ENCODE measurements at places on chromosomes 4 and X.

DNA sequence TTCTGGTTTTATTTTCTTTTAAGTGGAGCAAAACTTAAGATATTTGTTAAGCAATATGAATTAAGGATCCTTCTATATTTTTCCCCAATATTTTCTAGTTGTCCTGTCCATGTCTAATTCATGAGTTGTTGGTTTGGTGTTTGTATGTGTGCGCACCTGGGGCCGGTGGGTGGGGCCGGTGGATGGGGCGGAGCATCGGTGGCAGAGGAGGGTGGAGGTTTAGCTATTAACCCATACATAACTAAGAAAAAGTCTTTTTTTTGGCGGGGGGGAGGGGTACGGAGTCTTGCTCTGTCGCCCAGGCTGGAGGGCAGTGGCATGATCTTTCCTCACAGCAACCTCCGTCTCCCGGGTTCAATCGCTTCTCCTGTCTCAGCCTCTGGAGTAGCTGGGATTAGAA is 489.8 kb downstream of the PDGFC start:
- no peak for DNase-seq

GRCh38 chr4:77201857-77202256 is 44.9 kb downstream of the CCNG2 start:
- DNase-seq, result no peak

- DNase-seq, result no peak
Observed at GRCh38 chrX:123121241-123121640, 62.8 kb upstream of the GRIA3 start.

DNA sequence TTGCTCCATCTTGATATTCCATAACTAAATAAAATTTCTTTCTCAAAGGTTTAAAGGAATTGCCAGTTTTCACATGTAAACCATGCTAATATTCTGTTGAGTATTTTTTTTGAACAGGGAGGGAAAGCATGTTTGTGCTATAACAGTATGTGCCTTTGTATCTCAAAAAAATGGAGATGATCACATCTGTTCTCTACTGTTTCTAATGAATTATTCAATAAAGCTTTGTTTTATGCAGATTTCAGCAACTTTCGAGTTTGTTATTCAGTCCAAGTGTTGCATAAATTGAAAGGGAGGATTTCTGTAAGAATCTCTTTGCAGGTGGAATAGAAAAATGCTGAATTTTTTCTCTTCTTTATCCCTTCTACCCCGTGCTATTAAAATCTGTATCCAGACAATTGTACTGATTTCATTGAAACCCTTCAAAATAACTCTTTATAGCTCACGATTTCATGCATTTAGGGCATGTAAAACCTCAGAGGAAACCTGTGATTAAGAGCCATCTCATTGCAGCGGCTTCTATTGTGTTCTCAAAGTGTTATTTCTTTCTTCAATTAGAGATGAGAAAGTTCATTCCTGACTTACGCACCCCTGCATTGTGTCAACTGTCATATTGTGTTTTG is 42.1 kb downstream of the NEIL3 start:
- no peak for DNase-seq

GRCh38 chr4:140472156-140472555 is 25.9 kb downstream of the MGAT4D start:
- no peak for DNase-seq

DNA sequence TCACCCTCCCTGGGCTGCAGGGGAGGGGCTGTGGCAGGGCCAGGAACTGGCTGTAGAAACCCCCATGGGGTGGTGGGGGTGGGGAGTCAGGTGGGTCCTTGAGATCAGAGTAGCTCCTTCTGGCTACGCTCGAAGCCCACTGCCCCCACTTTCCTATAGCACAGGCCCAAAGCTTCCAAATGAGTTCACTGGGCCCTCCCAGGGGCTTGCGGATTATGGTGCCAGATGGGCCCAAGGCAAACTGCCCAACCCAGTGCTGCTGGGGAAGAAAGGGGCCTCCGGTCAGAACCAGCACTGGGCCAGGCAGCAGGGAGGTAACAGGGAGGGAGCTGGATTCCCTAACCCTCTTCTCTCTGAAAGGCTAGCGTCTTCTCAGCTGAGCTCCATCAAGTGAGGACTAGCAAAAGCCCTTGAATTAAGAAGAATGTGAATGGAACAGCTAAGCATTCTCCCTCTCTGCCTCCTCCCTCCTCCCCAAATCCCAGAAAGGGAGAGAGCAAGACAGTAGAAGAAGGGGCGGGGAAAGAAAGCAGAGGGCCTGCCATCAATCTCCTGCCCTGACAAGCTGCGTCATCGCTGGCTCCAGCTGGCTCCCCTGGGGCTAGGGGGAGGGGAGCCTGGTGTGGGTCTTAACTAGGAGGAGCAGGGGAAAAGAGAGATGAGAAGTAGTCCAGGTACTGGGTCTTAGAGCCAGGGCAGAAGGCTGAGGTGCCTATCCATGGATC is 34.7 kb downstream of the FRMPD3 start:
- no peak for DNase-seq

GRCh38 chr4:122666527-122667245 is 45.8 kb upstream of the IL21 start:
- DNase-seq, result peak; percentile 94

DNA sequence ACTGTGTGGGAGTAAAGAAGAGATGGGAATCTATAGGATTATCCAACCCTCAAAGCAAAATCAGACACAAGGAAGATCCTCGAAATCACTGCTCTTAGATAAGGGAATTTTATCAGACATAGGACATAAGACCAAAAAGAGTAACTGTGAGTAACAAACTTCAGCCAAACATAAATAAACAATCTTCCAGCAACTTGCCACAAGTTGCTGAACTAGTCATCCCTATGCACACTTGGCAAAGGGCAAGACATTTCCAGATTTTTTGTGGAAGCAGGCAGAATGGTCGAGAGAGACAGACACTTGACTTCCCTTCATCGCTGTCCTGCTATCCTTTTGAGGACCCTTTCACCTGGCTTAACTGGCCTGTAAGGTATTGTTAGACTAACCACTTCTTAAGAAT is 89.6 kb downstream of the KCNIP4 start:
- peak; percentile 36 for DNase-seq

DNA sequence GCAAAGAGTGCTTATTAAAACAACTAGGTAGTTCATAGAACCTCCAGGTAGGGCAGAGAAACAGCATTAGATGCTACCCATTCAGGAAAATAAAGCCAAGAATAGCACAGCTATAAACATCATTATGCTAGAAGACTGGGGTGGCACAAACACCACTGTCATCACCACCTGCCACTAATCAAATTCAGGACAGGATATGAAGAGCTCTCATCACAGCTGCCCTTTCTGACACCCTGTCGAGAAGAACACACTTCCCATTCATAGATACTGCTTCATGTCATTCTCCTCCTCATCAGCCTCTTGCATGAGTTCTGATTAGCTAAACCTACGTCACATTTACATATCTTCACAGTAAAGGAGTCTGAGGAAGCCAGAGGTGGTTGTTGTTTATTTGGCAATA is 692.3 kb upstream of the HS3ST1 start:
- no peak for DNase-seq

DNA sequence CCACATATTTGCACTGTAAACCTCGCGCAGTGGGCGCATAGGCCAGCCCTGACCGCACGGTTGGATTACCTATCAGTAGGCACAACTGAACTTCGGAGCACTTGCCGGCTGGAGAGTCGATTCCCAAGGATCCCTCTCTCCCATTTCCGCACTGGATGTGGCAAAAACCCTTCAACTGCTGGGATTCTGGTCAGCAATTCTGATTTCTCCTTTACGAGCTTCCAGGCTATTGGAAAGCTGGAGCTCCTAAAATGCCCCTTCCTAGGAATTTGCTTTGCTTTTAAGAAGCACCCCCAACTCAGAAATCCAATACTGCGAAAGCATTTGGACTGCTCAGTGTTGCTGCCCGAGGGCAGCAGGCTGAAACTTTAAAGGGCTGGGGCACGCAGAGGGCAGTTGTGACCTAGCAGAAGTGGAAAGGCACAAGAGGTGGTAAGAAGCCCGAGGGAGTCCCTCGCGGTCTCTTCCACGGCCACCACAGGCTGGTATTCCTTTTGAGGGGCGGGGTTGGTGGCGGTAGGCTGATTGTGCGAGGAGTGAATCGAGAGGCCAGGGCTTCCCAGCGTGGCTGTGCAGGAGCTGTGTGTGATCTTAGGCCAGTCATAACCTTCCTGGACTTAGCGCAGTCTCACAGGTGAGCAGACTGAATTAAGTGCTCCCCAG is 1.6 kb downstream of the ZAR1 start:
- DNase-seq, result no peak

DNA sequence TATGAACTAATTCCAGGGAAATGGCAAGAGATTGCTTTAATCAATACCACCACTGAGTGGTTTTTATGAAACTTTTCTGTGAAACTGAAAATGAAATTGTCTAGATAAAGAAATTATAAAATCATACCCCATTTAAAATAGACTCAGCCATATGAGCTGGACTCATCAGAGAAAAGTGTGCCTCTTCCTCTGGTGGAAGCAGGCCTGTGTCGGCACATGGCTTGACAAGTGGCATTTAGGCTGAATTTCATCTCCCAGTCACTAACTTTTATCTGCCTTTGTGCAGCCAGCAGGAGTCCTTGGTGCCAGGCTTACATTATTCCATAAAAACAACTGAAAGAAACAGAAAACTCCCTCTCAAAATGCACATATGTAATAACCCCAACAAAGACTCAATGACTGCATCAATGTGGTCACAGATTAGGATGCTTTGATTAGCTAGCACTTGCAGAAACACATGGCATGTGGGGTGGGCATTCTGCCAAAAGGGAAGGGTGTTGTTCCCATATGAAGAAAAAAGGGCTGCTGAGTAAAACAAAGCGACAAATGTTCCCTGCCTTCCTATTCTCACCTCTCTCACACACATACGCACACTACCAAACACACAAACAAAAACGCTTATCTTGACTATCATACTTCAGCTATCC is 232.3 kb downstream of the PABPC4L start:
- peak; percentile 66 for DNase-seq

DNA sequence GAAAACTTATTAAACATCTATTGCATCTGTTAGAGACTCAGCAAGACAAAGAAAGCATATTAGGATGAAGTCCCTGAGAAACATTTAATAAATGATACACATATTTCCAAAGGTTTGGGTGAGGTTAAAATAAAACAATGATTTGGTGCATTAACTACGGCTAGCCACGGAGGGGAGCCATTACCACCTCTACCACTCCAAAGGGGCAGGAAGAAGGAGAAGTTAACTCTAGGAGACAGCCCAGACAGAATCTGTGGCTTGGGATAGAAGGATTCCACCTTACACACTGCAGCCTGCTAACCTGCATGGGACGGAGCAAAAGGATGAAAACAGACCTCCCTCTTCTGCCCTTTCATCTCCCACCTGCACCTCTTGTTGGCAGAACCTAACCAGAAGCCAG is 189.1 kb upstream of the C1QTNF7 start:
- peak; percentile 58 for DNase-seq

DNA sequence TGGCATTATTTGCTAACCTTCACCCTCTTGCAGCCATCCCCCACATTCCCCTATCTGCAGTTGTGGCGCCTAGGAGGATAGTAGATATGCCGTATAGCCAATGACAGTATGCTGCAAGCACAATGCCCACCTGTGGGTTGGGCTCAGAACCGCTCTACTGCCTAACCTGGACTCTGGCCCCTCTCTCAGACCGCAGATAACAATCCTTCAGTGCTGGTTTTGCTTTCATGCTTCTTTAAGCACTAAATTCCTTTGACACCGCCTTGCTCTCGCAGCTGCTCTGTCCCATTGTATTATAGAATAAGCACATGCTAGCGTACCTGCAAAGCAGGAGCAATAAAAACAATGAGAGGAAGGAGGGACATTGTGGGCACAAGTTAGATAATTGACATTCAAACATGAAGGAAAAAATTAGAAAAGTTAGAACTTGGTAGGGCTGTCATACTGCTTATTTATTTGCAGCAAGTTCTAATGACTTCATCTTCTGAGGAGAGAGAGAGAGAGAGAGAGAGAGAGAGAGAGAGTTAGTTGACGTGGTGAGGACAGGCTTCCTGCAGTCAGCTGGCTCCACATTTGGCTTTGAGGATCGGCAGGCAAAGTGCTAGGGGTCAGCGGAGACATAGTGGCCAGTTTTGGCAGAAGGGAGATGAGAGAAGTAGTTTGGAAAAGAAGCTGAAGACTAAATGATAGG is 55.8 kb downstream of the WWC2 start:
- peak; percentile 62 for DNase-seq

- peak; percentile 6 for DNase-seq
Observed at GRCh38 chr4:114464726-114465272, 133.8 kb upstream of the UGT8 start.

DNA sequence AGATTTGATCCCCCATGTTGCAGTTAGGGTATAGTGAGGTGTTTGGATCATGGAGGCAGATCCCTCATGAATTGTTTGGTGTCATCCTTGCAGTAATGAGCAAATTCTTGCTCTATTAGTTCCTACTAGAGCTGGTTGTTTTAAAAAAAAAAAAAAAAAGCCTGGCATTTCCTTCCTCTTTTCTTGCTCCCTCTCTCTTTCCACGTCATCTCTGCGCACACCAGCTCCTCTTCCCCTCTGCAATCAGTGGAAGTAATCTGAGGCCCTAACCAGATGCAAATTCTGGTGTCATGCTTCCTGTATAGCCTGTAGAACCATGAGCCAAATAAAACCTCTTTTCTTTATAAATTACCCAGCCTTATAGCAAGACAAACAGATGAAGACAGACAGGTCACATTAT is 24.5 kb downstream of the WDR17 start:
- DNase-seq, result no peak

GRCh38 chr4:98618680-98619079 is 39.7 kb downstream of the TSPAN5 start:
- no peak for DNase-seq

DNA sequence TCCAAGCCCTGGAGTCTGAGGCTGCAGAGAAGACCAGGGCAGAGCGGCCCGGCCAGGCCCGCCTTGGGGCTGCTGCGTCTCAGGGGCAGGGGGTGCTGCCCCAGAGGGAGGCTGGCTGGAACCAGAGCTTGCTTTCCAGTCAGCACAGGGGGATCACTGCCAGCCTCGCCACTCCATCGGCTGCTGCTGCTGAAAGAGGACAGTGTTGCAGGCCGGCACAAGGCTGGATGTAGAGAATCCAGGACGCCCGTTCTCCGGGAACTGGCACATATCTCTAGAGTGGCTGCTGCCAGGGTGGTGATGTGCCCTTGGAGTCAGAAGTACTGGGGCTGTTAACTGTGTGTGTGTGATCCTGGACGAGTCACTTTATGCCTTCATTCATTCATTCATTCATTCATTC is 31.9 kb upstream of the SORCS2 start:
- no peak for DNase-seq

DNA sequence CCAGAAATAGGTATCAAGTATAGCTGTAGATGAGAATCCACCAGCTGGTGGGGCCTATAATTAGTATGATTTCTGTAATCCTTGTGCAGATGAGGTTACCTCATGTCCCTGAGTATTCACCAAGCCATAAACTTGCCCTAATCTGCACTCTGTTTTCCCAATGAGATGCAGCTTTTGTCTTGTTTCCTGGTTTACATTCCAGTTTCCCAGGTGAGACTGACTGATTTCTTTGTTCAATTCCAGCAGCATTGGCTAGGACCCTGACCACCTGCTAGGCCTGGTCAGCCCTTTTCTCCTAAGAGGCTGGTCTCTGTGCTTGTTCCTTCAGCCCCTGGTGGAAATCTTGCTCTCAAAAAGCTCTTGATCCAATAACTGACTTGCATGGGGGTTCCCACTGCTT is 44.6 kb downstream of the GABRB1 start:
- no peak for DNase-seq
